ENCODE measurements at places on chromosomes 6 and 20.

GRCh38 chr6:160274871-160275510 is 16.4 kb upstream of the SLC22A2 start:
- no peak for DNase-seq

DNA sequence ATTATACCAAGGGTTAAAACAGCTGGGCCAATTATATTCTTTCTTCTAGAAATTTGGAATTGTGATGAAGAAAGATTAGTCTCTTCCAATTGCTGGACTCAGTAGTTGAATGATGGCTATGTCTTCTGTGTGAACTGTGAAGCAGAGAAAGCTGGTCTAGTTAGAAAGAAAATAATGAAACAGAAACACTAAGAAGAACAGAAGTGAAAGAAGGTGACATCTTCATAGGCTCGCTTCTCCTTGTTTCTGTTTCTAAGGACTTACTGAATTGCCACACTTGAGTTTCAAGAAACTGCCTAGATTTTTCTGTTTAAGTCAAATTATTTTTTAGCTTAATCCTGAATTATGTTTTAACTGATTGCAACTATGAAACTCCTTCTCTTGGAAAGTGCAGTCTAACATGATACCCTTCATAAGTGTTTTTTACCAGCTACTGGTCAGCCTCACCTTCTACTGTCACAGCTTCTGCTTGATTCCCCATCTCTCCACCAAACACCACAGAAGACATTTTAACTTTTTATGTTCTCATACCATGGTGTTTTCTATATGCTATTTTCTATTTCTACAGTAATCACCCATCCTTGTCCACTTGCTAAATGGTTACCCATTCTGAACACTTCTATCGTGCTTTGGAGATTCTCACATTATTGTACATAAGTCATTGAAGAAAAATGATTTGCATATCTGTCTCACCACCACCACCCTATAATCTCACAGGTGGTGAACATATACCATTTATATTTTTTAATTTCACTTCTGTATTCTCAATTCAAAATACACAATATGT is 268.8 kb downstream of the GRIK2 start:
- no peak for DNase-seq

DNA sequence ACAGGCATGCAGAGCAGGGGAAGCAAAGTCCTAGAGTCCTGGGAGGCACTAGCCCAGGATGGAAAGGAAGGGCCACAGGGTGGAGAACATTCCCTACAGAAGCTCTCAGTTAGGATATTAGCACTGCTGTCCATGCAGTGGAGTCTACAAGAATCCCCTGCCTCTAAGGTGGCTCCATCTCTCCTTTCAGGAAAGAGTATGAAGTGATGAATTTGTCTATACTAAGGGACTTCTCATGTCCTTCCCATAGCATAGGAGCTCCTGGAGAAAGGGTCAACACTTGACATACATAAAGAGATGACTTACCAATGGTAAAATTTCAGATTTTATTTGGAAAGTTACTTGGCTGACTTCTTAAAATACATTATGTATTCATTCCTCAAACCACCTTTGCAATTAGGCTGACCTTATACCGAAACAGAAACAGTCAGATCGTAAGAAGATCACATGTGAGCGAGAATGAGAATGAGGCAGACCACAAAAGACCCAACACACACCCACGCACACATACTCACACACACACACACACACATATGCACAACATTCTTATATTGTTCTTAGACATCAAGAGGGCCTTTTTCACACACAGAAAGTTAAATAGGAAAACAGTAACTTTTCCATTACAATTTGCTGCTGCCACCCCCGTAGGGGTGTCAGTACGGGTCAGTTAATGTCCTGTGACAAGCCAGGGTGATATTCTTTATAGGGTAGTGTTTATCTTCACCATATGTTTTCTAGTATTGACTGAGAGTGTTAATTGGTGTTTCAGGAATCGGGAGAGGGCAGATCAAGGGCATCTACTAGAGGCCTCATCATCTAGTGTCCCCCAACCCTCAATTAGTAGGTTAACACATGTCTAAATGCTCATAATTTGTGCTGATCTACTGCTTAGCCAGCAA is 159.4 kb downstream of the FAXC start:
- DNase-seq: no peak

DNA sequence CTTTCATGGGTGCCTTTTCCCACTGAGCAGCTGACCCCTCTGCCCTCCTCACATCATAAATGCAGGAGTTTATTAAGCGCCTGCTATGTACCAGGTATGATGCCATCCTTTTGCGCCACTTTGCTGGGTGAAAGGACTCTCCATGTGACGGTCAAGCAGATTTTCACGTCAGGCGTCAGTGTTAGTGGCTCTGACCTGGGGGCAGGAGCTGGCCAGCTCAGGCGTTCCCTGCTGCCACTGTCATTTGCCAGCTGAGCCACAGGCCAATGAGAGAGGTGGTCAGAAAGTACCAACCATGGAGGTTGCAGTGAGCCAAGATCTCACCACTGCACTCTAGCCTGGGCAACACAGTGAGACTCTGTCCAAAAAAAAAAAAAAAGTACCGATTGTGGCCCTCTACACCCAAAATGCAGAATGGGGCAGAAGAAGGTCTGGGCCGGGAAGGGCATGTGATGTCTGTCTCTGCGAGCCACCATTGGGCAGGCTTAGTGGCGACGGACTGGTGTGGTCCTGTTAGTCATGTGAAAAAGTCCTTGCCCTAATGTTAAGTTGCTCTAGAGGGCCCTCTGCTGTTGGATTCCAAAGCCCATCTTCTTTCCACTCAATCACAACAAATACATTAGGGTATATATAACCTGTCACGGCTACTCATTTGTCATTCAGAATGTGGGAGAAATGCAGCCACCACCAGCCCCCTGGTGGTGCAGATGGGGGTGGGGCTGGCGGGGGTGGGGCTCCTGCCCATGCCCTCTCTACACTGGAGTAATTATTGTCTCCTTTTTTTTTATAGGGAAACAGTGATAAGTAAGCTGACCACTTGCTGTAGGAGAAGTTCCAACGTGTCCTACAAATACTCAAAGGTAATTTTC is 18.4 kb upstream of the SLC22A1 start:
- DNase-seq: no peak

DNA sequence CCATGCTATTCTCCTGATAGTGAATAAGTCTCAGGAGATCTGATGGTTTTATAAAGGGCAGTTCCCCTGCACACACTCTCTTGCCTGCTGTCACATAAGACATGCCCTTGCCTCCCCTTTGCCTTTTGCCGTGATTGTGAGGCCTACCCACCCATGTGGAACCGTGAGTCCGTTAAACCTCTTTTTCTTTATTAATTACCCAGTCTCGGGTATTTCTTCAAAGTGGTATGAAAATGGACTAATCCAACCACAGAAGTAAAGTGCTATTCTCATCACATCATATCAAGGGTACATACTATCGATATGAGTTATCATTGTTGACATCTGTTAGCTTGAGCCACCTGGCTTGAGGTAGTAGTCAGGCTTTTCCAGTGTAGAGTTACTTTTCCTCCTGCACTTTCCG is 2.3 kb downstream of the MANBAL start:
- DNase-seq: no peak

DNA sequence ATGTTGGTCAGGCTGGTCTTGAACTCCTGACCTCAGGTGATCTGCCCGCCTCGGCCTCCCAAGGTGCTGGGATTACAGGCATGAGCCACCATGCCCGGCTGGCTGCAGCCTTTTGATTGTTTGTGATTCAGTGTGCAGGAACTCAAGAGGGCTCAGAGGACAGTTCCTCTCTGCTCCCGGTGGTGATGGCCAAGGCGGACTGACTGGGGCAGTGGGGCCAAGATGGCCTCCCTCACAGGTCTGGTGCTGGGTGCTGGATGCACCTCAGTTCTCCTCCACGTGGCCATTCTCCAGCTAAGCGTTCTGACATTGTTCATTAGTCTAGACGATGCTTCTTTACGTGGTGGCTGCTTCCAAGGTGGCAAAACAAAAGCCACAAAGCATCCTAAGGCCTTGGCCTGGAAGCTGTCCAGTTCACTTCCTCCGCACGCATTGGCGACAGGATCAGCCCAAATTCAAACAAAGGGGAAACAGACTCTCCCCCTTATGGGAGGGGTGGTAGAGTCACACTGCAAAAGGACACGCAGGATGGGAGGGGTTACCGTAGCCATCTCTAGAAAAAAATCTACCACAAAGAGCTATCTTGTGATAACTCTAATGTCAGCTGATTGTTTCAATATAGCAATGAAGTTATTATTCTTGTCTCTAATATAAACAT is 146.9 kb downstream of the FOXC1 start:
- DNase-seq: no peak

- no peak for DNase-seq
These were observed 32.8 kb upstream of the FOXA2 start for GRCh38 chr20:22617160-22617559.

Data from activated CD4-positive, CD25-positive, alpha-beta regulatory T cell treated with anti-CD3 and anti-CD28 coated beads, Interleukin-2, amount 50 U/mL, for 16 hours (primary cell).